ENCODE measurements at places on chromosomes 16 and 17. TPM values are rescaled to one million over a fixed set of nuclear protein-coding genes. Genes with fewer than 3 reads are reported as not detected.

DNA sequence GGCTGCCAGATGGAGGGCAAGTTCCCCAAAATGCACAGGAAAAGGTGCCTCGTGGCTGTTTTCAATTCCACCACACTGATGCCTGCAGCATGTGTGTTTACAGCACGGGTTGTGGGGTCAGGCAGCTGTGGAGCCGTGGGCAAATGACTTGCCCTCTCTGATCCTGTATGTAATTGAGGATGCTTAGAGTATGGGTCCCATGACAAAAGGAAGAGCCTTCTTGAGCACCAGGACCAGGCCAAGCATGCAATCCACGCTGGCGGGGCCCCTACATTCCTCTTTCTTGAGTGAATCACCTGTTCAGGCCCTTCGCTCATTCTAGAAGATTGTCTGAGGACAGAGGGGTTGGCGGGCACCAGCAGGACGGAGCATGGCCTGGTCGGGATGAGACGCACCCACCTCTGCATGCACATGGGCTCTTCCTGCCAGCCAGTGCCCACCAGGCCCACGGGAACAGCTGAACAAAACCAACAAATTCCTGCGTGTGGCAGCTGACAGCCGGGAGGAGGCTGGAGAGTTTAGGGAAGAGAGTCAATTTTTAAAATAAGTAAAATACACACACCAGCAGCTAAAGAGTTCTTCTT, 1.4 kb upstream of the CTRB2 start:
- no peak for DNase-seq

- DNase-seq: no peak
These were observed 72.1 kb upstream of the TNRC6C start for GRCh38 chr17:77886387-77886728.

Gene BIRC5
- total RNA-seq: not detected

Gene TPPP3
- total RNA-seq: 16.2 TPM

Gene VMO1
- total RNA-seq: 2.2 TPM

Gene UTS2R
- not detected for total RNA-seq
